ENCODE measurements at places on chromosomes 5 and 9.
A peak's percentile ranks its signal among the peaks of the same experiment; 100 is the strongest.

- H3K4me3 ChIP-seq: no peak overlapping the region
- no peaks in the 10 kb centered on the region for H3K27me3 ChIP-seq
- H3K36me3 ChIP-seq: no peaks in the 10 kb centered on the region
- no peak overlapping the region for H3K27ac ChIP-seq
- peaks cover 9% of the 10 kb centered on the region for H3K4me1 ChIP-seq
These were observed 19.9 kb upstream of the SVEP1 start for GRCh38 chr9:110599468-110599867.

- no peak overlapping the region for H3K4me3 ChIP-seq
- DNase-seq: no peak
- no peak overlapping the region for H3K27ac ChIP-seq
- H3K27me3 ChIP-seq: no peaks in the 10 kb centered on the region
These were observed 159.4 kb upstream of the FST start for GRCh38 chr5:53321073-53321472.

GRCh38 chr5:139825690-139826089 is 30.1 kb downstream of the PSD2 start:
- H3K27me3 ChIP-seq: peaks cover 55% of the 10 kb centered on the region
- H3K4me1 ChIP-seq: no peaks in the 10 kb centered on the region
- DNase-seq: no peak
- no peaks in the 10 kb centered on the region for H3K36me3 ChIP-seq
- no peak overlapping the region for H3K4me3 ChIP-seq

DNA sequence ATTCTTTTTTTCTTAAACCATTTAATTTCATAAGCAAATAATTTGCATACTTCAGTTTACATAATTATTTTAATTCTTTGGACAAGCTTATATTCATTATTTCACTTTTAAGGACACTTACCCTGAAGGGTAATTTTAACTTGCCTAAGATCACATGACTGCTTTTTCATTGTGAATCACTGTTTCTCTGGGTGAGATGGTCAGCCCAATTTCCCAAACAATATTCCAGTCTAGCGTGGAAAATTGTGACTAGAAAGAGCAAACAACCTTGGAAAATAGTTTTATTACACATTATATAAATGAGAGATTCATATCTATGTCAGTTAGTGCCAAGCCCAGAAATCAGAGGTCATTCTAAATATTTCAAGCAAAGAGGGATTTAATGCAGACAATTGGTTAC is 21.4 kb upstream of the JAKMIP2 start:
- H3K36me3 ChIP-seq: no peaks in the 10 kb centered on the region
- peaks cover 3% of the 10 kb centered on the region for H3K4me1 ChIP-seq
- no peak for DNase-seq
- no peak overlapping the region for H3K4me3 ChIP-seq
- no peaks in the 10 kb centered on the region for H3K27me3 ChIP-seq

- no peak for DNase-seq
- H3K27me3 ChIP-seq: peaks cover 63% of the 10 kb centered on the region
- peaks cover 11% of the 10 kb centered on the region for H3K4me1 ChIP-seq
These were observed 2.3 kb downstream of the ACSL6 start for GRCh38 chr5:132008961-132009680.

GRCh38 chr5:147474140-147474539 is 35.7 kb downstream of the DPYSL3 start:
- no peak overlapping the region for H3K27ac ChIP-seq
- no peaks in the 10 kb centered on the region for H3K4me1 ChIP-seq
- DNase-seq: no peak
- H3K36me3 ChIP-seq: no peaks in the 10 kb centered on the region
- H3K4me3 ChIP-seq: no peak overlapping the region

DNA sequence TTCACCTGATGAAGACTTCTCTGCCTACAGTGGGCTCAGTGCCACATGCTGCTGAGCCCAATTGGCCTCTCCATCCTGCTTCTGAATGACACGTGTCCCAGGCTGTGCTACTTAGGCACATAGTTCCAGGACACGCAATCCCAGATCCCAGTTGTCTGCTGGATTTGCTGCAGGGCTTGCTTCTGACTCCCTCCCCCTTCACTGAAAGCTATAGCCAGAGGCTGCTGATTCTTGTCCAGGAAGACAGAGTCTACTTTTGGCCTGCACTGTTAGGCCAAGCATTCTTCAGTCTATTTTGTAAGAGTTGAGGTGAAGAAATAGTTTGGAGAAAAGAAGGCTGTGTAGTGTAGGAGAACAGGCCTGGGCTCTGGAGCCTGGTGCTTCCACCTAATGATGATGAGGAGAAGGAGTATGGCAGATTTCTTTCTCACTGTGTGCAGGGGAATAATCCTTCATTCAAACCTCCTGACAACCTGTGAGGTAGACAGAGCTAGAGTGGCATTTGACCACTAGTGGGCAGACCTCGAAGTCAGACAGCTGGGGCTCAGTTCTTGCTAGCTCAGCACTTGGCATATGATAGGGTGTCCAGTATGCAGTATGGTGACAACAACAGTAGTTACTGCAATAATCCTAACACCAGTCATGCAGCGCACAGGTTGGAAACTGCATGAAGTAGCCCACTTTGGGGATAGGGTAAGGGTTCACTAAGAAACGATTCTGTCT is 19.5 kb upstream of the ASPN start:
- H3K27me3 ChIP-seq: no peaks in the 10 kb centered on the region
- H3K36me3 ChIP-seq: no peaks in the 10 kb centered on the region
- peak; percentile 27 for DNase-seq

GRCh38 chr9:121714075-121714705 is 62.8 kb downstream of the DAB2IP start:
- no peaks in the 10 kb centered on the region for H3K27me3 ChIP-seq
- no peak for DNase-seq
- no peaks in the 10 kb centered on the region for H3K36me3 ChIP-seq

- no peaks in the 10 kb centered on the region for H3K4me1 ChIP-seq
- H3K4me3 ChIP-seq: no peak overlapping the region
- no peak for DNase-seq
- H3K27me3 ChIP-seq: peaks cover 11% of the 10 kb centered on the region
These were observed 54.2 kb downstream of the RASGRF2 start for GRCh38 chr5:81014348-81014747.

- H3K4me1 ChIP-seq: peaks cover 7% of the 10 kb centered on the region
- no peak overlapping the region for H3K27ac ChIP-seq
- peak; percentile 65 for DNase-seq
- no peak overlapping the region for H3K4me3 ChIP-seq
These were observed 51.2 kb upstream of the CTSL start for GRCh38 chr9:87674565-87675299.

GRCh38 chr9:10127867-10128266 is 484.9 kb downstream of the PTPRD start:
- no peak for DNase-seq
- H3K27me3 ChIP-seq: no peaks in the 10 kb centered on the region
- no peaks in the 10 kb centered on the region for H3K4me1 ChIP-seq
- no peak overlapping the region for H3K27ac ChIP-seq

DNA sequence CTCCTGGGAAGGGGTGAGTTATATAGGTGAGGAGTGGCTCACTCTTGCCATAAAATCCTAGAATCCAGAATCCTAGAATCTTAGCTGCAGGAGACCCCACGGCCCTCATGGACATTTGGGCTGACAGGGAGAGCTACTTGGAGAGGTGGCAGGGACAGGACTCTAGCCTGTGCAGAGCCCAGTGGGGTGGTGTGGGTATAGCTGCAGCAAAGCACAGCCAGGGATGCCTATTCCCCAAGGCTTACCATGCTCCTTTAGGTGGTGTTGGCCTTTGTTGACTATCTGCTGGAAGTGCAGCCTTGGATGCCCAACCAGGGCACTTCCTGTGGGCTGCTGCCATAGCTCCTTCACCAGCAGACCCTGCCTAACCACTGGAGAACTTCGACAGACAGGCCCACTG is 70.0 kb upstream of the PTPN3 start:
- H3K4me1 ChIP-seq: peaks cover 1% of the 10 kb centered on the region
- no peak overlapping the region for H3K27ac ChIP-seq
- H3K4me3 ChIP-seq: no peak overlapping the region
- peaks cover 15% of the 10 kb centered on the region for H3K27me3 ChIP-seq
- DNase-seq: no peak

- H3K4me3 ChIP-seq: peak overlapping the region; percentile 86
- no peaks in the 10 kb centered on the region for H3K27me3 ChIP-seq
- peak overlapping the region; percentile 94 for H3K27ac ChIP-seq
- H3K36me3 ChIP-seq: peaks cover 16% of the 10 kb centered on the region
- H3K4me1 ChIP-seq: peaks cover 13% of the 10 kb centered on the region
These were observed 672 bp downstream of the MSANTD3 start for GRCh38 chr9:100427366-100428263.

DNA sequence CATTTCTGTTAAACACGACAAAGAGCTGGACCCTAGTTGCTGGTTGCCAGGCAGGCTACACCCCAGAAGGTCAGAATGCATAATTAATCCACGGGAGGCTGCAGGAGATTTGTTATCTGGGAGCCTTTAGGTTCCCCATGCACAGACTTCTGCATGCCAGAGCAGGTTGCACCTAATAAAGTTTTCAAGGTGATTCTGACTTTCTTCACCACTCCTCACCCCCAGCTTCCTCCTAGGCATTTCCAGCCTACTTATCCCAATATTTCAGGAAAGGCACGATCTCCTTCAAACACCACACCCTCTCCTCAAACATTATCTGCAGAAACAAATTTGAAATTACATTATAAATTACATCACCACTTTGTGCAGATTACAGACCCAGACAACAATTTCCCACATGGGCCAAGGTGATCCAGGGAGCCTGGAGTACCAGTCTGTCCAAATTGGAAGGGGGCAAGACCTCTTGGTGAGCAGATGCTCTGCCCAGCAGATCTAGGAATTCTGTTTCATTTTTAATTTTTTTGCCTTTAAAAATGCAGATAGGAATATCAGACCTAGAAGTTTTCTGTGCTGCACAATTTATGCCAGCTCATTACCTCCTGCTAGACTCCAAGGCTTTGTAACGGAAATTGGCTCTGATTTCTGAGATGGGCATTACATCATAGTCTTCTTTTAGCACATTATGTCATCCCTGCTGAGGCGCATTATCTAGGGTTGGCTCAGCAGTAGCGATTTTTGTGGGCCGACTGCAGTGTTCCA is 363.4 kb upstream of the SLC30A5 start:
- H3K27ac ChIP-seq: no peak overlapping the region
- H3K4me3 ChIP-seq: no peak overlapping the region
- H3K36me3 ChIP-seq: no peaks in the 10 kb centered on the region
- H3K4me1 ChIP-seq: peaks cover 2% of the 10 kb centered on the region
- peak; percentile 77 for DNase-seq
- H3K27me3 ChIP-seq: peaks cover 6% of the 10 kb centered on the region

- DNase-seq: no peak
- peaks cover 2% of the 10 kb centered on the region for H3K4me1 ChIP-seq
- no peak overlapping the region for H3K4me3 ChIP-seq
- no peak overlapping the region for H3K27ac ChIP-seq
- no peaks in the 10 kb centered on the region for H3K36me3 ChIP-seq
These were observed 222.0 kb upstream of the TRIM32 start for GRCh38 chr9:116464987-116465571.

DNA sequence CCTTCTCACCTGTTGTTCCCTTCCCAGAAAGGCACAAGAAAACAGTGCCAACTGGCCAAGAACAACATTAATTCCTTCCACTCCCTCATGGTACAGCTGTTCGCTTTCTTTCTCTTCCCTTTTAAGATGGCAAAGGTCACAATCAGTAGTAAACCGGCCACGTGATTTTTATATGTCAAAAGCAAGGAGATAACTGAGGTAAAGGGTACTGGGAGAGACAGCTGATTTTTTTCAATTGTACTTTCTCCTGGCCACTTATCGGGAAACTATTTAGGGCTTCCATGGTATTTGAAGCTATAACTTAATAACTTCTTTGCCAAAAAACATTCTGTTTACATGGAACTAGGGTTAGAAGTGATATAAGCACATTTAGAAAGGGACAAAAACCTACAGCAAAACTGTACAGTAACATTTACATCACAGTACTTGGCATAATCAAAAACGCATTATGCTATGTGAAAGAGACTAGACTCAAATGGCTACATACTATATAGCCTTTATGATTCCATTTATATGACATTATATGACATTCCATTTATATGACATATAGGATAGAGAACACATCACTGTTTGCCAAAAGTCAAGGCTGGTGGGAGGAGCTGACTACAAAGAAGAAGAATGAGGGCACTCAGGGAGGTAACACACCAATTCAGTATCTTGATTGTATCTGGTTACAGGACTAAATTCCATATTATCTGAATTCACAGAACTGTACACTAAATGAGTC is 24.8 kb downstream of the PLPP1 start:
- no peaks in the 10 kb centered on the region for H3K27me3 ChIP-seq
- DNase-seq: no peak

DNA sequence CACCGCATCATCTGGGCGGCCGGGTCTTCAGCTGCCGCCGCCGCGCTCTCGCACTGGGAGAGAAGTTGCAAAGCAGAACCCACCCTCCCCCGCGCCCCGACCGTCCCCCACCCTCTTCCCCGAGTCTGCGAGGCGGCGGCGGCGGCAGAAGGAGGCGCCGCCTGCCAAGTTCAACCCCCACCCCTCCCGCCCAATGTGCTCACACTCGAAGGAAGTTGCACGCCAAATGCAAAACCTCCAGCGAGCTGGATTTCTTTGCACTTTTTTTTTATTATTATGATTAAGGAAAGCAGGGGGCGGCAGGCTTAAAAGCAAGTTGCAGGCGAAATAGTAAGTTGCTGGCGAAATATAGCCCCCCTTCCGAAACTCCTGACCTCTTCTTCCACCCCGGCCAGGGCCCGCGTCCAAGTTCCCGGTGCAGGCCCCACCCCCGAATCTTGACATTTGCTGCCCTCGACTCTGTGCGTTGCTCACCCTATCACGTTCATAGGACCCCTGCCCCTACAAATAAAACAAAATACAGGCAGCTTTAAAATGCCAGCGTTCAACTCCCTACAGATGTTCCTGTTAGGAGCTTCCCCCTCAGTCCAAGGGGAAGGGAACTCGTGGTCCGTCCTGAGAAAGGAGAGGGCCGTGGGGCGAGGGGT is 1.1 kb upstream of the NR3C1 start:
- peaks cover 2% of the 10 kb centered on the region for H3K4me1 ChIP-seq
- peak overlapping the region; percentile 93 for H3K27ac ChIP-seq
- H3K27me3 ChIP-seq: no peaks in the 10 kb centered on the region

- DNase-seq: no peak
- no peaks in the 10 kb centered on the region for H3K36me3 ChIP-seq
- H3K27me3 ChIP-seq: no peaks in the 10 kb centered on the region
These were observed 140.8 kb upstream of the ZNF462 start for GRCh38 chr9:106722051-106722753.

GRCh38 chr5:32074401-32074800 is 99.7 kb downstream of the GOLPH3 start:
- H3K27ac ChIP-seq: no peak overlapping the region
- H3K4me1 ChIP-seq: peaks cover 2% of the 10 kb centered on the region
- no peak overlapping the region for H3K4me3 ChIP-seq
- H3K27me3 ChIP-seq: no peaks in the 10 kb centered on the region
- H3K36me3 ChIP-seq: no peaks in the 10 kb centered on the region
- DNase-seq: no peak

- peaks cover 29% of the 10 kb centered on the region for H3K27me3 ChIP-seq
- H3K4me1 ChIP-seq: peaks cover 4% of the 10 kb centered on the region
- DNase-seq: no peak
- no peak overlapping the region for H3K27ac ChIP-seq
- no peaks in the 10 kb centered on the region for H3K36me3 ChIP-seq
- H3K4me3 ChIP-seq: no peak overlapping the region
These were observed 15.3 kb upstream of the RNF130 start for GRCh38 chr5:180086816-180087399.

GRCh38 chr9:21751998-21752397 is 50.4 kb upstream of the MTAP start:
- no peak overlapping the region for H3K4me3 ChIP-seq
- no peaks in the 10 kb centered on the region for H3K27me3 ChIP-seq
- no peak for DNase-seq
- H3K27ac ChIP-seq: no peak overlapping the region
- no peaks in the 10 kb centered on the region for H3K4me1 ChIP-seq

GRCh38 chr5:17287501-17288155 is 70.2 kb downstream of the BASP1 start:
- peaks cover 2% of the 10 kb centered on the region for H3K4me1 ChIP-seq
- no peak for DNase-seq
- H3K4me3 ChIP-seq: no peak overlapping the region
- H3K27me3 ChIP-seq: no peaks in the 10 kb centered on the region
